ENCODE measurements at places on chromosomes 5 and 9.

DNA sequence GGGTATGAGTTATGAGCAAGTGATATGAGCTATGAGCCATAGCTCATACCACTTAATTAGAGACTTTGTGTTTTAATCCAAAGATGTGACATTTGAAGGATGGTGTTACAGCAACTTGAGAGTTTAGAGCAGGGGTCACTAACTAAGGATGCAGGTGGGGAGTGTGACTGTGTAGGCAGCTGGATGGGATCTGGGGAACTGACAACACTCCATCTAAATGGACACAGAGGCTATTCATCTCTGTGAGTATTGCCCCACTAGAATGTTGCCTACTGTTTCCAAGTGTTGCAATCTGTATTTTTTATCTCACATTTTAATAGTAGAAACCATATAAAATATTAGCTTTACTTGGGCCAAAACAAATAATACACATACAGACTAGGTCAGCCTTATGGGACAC, 488.1 kb upstream of the DAB2 start:
- no peak for DNase-seq

DNA sequence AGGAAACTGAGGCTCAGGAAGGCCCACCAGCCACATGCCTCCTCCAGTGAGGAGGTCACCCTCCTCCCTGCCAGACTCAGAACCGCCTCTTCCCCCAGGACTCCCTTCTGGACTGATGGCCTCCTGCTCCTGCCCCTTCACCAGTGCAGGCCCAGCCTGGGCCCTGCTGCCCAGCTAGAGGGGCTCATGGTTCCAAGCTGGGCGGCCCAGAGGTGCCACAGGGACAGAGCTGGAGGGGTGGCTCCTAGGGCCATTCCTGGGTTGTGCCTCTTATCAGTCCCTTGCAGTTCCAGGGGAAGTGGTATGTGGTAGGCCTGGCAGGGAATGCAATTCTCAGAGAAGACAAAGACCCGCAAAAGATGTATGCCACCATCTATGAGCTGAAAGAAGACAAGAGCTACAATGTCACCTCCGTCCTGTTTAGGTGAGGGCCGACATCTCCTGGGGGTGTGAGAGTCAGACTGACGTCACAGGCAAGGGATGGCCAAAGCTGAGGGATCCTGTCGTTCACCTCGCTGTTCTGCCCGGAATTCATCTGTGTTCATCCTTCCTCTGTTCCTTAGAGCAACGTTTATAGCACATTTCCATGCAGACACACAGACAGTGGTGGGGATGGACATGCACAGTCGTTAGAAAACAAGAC, 819 bp downstream of the LCN2 start:
- no peak for DNase-seq

DNA sequence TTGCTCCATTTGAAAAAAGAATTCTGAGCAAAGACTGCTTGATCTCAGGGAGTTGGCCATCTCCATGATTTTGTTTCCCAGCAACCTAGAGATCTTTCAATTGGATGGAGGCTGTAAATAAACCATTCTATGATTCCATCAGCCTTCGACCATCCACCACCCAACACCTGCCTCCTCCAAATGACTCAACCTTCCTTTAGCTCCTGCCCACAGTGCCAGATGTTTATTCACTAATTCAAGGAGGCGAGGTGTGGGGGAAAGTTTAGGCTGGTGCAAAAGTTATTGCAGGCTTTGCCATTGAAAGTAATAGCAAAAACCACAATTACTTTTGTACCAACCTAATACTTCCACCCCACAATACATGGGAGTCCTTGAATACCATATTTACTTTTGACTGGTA, 327.5 kb downstream of the CAAP1 start:
- no peak for DNase-seq

DNA sequence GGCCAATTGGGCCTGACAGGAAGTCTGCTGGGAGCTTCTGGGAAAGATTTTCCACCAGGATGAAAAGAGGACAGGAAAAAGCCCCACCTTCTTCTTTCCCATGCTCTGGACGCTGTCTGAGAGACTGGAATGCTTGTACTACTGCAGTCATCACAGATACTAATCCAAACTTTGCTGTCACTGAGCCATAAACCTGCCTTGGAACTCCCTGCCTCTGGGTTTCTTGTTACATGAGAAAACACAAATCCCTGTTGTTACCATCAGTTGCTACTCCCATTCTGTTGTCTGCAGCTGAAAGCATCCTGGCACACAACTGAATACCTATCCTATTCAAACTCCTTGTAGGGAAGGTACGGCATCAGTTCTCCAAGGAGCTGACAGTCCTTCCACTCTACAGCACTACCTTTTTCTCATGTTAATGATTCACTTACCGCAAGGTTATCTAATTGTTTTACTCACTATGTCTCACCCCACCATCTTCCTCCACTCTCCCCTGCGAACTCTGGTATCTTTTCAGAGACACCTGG, 167.5 kb downstream of the CDK5RAP2 start:
- no peak for DNase-seq

DNA sequence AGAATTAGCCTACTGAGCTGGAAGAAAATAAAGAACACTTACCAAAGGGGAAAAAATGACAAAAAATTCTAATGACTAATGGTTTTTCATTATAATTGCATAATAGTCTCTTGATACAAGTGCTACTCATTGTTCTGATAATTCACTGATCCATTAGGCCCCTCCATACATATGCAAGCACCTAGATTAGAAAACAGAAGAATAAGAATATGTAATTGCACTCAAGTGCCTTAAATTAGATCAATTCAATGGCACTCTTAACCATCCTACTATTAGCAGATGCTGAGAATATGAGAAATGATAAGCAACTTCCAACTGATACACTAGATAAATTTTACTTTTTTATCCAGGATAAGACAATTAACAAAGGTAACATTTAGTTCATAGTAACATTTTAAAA, 440.9 kb upstream of the C9orf72 start:
- DNase-seq = no peak

DNA sequence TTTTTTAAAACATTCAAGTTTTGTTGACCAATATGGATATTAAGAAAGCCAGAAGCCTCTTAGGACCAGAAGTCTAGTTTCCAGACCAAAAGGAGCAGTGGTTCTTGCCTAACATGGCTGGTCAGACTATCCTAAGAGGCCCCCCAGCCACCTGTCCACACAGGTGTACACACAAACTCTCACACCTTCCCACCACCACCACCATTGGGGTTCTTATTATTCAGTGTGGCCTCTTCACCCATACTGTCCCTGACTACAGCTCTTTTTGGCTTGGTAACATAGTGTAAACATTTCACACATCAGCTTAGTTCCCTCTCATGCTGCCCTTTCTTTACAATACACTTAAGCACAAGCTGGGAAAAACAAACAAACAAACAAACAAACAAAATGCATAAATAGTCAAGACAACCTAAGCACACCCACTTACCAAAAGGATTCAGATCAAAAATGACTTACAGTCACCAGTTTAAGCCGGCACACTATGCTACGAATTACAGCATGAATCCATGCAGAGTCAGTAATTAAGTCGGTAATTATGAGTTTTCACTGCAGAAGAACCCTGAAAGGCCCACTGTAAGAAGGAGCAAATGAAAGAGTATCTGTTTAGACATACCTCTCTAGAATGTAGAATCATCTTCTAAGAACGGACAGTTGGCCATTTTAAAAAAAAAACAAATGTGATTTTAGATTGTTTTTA, 9.5 kb downstream of the LHFPL2 start:
- DNase-seq = no peak

DNA sequence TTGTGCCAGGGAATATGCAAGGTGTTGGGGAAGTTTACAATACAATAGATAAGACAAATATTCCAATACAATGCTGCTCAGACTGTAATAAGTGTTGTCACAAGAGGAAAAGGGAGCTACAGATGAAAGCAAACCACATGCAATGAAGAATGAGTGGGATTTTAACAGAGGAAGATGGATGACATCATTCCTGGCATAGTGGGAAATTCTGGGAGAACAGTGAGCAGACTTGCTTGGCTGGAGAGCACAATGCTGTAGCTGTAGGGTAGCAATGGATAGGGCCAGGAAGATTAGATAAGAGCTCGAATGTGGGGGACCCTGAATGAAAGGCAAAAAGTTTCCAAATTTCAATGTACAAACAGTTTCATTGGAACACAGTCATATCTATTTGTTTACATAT, 9.5 kb upstream of the DPYSL3 start:
- DNase-seq = no peak

GRCh38 chr5:109373932-109374331, 35.8 kb downstream of the PJA2 start:
- DNase-seq = no peak

- no peak for DNase-seq
These were observed 754.3 kb downstream of the TLE4 start for GRCh38 chr9:80326105-80326504.

DNA sequence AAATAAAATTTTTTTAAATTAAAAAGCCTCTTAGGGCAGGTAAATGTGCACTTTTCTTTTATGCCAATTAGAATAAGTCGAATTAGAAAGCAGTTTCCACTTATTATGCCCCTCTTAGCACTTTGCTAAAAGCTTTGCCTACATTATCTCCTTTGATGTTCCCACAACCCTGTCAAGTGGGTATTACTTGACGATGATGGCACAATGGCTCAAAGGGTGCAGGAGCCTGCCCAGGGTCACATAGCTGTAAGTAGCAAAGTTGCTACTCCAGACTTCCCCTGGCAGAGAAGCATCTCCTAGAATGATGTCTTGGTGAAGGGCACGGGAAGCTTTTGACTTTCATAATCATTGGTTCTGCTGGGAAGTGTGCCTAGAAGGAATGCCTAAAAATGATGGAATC, 18.4 kb upstream of the IQGAP2 start:
- no peak for DNase-seq

DNA sequence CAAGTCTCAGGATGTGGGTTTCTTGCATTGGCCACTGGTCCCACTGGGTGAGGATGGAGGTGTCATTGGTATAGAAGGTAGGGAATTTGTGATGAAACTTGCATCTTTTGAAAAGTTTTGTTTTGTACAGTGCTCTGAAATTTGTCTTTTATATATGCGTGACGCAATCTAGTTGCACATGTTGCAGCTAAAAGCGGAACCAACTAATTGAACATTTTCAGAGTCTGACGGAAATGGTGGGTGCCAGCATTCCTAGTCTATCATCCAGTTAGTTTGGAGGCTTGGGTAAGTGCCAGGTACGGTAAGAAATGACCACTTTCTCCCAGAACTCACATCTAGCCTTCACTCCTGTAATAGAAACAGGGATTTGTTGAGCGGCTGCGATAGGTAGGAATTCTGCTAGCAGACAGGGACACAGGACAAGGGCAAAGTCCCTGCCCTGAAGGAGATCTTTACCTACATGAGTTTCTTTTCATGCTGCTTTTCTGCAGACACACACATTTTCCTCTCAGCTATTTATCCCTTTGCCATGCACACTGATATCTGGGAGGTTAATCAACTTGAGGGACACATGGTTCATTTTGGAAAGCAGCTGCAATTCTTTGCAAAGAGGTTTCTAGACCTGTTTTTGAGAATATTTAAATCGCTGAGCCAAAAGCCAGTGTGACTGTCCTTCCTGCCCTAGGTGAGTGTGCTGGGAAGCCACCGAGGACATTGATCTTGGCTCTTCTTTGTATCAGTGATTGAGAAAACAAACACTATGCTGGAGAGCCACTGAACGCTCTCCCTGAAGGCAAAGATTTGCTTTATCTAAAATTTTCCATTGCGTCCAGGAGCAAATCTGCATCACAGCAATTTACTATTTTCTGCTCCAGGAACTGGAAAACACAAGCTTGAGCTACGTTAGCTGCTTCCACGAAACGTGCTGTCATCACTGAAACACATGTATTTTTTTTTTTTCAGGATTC, 89.7 kb downstream of the DAP start:
- no peak for DNase-seq

- DNase-seq = no peak
These were observed 68.1 kb upstream of the ERBIN start for GRCh38 chr5:65858316-65858715.

DNA sequence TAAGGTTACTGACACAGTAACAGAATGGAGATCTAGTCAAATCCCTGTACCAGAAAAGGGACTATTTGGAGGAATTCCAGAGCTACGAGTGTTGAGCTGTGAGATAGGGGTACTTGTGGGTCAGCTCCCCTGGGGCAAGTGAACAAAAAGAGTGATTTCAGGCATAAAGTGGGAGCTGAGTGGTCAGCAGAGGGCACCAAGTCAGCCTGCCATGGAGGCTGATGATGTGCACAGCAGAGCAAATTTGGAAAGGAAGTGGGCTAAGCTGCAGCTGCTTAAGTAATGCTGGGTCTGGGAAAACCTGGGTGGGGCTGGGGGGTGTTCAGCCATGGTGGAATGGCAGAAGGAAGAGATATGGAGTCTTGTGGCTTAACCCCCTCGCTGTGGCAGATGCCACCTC, 327.9 kb downstream of the NTRK2 start:
- no peak for DNase-seq

- no peak for DNase-seq
These were observed 26.9 kb upstream of the PCA3 start for GRCh38 chr9:76737154-76737902.

GRCh38 chr5:87147441-87147840, 120.2 kb upstream of the RASA1 start:
- DNase-seq = no peak

- no peak for DNase-seq
These were observed 276.5 kb upstream of the SMARCA2 start for GRCh38 chr9:1738511-1739100.

GRCh38 chr9:92392690-92393089, 11.7 kb downstream of the OGN start:
- no peak for DNase-seq

- no peak for DNase-seq
These were observed 246.6 kb upstream of the ANKRD55 start for GRCh38 chr5:56479696-56480077.

DNA sequence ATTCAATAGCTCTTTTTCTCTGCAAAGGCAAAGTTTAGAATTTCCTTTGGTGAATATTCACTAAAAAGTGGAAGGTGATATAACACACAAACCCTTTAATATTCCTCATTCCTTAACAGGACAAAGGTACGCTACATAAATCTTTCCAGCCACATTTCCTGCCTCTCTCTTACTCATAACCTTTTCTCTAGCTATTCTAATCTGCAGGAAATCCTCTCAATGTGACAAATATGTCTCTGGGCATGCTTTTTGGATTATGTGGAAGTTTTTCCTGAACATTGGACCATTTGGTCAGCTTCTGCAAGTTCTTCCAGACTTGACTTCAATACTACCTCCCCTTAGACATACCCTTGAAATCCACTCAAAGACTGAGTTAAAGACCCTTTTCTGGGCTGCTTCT, 186.3 kb upstream of the TUSC1 start:
- DNase-seq = no peak

GRCh38 chr5:141100243-141100805, at the start of gene PCDHB3:
Gene PCDHB3 (plus strand): TSS chr5:141100473. CDS start chr5:141100650, 177 bp downstream.
- peak; percentile 25 for DNase-seq

DNA sequence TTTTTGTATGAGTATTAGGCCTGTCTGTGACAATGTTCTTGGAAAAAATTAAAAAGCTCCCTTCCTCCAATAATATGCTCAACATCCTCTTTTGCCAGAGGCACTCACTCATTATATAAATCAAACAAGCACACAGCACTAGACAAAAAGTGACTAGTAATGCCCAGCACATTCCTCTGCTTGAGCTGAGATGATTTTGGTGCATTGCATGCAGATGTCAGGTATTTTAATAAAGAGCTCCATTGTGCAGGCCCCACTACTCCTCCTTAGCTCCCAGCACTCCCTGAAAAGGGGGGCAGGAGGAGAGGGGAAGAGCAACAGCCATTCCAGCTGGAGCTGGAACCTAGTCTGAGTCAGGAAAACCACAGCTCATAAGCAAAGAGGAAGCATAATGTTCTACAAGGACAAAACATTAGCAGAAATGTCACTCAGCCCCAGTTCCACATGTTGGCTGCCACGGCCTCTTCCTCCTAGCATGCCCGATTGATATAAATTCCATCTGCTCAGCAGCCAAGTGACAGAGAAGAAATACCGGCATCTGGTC, 348.5 kb downstream of the BNC2 start:
- no peak for DNase-seq
